Activated T-cell treated with anti-CD3 and anti-CD28 coated beads for 24 hours (primary cell): ENCODE measurements at places on chromosomes 7 and 10.

DNA sequence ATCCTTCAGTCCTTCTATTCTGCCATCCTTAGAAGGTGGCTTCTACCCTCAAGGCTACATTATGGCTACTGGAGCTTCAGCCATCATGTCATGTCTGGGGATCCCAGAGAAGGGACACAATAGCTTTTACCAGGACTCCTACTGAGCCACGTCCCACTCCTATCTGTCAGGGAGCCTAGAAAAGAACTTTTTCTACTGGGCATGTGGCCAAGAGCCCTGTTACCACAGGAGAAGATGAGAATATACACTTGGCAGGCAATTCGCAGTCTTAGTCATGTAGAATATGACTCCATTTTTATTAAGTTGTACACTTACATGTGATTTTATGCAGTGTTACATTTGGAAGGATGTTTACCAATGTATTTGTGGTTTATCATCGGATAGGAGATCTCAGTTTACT lies 64.6 kb upstream of the KCNMA1 start:
- DNase-seq = no peak

DNA sequence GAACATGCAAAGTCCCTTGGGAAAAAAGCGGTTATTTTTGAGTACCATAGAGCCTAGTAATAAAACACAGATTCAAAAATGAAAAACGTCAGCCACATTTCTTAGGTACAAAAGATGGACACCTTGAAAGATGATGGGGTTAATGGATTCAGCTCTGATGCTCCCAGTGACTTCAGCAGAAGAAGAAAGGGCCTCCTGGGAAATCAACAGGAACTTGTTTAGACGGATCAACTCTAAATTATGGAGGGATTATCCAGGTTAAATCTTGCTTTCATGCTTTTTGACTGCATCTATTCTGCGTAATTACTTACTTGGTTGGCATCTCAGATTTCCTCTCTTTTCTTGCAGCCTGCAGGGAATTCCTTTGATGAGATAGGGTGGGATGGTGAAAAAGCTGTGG lies 82.5 kb downstream of the TMEM178B start:
- DNase-seq = no peak

- no peak for DNase-seq
Observed at GRCh38 chr10:78134773-78135306, 101.2 kb downstream of the RPS24 start.

DNA sequence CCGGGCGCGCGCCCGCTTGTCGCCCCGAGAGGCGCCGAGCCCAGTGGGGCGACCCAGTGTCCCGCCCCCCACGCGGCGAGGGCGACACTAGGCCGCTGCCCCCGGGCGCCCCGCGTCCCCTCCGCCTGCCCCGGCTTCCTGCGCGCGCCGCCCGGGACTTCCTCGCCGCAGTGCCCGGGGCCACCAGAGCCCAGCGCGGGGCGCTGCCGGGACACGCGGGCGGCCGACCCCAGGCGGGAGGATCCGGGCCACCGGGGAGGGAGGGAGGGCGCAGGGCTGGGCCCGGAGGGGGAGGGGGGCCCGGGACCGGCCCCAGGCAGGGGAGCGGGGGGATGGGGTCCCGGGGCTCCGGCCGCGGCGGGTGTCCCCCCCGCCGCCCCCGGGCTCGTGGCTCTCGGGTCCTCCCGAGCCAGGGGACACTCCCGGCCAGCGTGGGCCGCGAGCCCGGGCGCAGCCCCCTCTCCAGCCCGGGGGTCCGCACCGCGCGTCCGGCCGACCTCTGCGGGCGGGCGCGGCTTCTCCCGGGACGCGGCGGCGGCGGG lies 435 bp upstream of the PWWP2B start:
- DNase-seq = peak; percentile 23

- DNase-seq = no peak
Observed at GRCh38 chr10:91238191-91238590, 17.7 kb downstream of the PCGF5 start.

DNA sequence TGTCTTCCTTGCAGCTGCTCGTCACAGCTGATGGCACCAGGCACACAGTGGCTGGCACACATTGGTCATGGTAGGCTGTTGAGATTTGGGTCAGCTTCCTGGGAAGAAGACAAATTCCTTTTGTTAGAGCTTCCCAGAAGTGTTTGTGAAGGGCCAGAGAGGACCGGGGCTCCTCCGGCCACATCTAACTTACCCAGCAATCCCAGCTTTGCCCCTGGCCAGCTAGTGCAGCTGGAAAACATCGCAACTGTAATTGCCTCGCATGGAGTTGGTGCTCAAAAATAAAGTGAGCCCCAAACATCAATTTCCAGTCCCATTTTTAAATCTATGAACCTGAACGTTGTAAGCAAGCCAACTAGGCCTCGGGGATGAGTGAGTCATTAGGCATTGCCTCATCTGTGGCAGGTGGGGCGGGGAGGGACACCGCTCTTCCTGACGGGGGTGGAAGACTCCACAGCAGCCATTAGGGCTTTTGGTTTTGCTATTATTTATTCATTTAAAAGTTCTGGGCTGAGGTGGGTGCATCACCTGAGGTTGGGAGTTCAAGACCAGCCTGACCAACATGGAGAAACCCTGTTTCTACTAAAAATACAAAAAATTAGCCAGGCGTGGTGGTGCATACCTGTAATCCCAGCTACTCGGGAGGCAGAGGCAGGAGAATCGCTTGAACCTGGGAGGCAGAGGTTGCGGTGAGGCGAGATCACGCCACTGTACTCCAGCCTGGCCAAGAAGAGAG lies 12.4 kb downstream of the CPA5 start:
- DNase-seq = no peak

DNA sequence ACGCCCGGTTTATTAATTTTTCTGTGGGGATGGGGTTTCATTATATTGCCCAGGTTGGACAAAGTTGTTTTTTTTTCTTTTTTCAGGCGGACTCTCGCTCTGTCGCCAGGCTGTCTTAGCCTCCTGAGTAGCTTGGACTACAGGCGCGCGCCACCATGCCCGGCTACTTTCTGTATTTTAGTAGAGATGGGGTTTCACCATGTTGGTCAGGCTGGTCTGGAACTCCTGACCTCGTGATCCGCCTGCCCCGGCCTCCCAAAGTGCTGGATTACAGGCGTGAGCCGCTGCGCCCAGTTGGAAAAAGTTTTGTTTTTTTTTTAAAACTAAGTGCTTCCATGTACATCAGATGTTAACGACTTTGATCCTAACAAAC lies 542 bp upstream of the ZNF394 start:
- no peak for DNase-seq

GRCh38 chr10:97328646-97329453 lies 5.7 kb downstream of the FRAT2 start:
- DNase-seq = no peak

DNA sequence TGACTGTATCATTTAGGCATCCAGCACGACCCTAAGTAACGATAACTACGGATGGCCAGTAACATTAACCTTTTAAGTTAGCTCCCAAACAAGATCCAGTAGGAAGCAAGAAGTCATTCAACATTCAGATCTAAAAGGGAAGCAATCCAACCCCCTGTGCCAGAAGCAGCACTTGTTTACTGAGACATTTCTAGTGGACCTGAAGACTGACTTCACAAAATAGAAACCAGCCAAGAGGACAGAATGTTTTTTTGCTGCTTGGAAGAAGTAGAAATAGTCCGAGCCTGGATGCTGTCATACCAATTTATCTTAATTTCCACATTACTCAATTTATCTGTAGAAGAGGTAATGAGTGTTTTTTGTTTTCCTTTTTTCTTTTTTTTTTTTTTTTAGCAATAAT lies 88.0 kb upstream of the CTTNBP2 start:
- no peak for DNase-seq

DNA sequence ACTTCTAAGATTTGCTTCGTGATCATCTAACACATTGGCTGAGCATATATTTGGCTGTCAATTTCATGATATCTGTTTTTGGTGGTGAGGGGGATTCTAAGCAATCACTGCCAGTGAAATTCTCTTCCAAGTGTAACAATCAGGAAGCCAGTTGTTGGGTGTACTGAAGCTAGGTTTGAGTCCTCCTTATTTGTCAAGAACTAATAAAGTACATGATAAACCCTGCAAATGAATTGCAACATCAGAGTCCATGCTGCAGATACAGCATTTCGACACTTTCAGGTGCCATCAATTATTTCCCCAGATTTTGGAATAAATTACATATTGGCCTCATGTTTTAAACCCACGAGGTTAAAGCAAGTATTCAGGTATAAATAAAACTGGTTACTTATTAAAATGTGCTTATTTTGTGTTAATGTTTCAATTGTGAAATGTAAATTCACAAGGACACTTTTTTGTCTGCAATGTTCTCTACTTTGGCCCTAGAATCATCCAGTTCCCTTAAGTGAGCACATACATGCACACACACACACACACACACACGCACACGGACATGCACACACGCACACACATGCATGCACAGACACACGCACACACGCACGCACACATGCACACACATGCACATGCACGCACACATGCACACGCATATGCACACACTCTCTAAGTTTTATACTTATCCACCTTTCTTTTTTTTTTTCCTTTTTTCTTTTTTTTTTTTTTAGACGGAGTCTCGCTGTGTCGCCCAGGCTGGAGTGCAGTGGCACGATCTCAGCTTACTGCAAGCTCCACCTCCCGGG lies 510.2 kb upstream of the KLF6 start:
- no peak for DNase-seq

DNA sequence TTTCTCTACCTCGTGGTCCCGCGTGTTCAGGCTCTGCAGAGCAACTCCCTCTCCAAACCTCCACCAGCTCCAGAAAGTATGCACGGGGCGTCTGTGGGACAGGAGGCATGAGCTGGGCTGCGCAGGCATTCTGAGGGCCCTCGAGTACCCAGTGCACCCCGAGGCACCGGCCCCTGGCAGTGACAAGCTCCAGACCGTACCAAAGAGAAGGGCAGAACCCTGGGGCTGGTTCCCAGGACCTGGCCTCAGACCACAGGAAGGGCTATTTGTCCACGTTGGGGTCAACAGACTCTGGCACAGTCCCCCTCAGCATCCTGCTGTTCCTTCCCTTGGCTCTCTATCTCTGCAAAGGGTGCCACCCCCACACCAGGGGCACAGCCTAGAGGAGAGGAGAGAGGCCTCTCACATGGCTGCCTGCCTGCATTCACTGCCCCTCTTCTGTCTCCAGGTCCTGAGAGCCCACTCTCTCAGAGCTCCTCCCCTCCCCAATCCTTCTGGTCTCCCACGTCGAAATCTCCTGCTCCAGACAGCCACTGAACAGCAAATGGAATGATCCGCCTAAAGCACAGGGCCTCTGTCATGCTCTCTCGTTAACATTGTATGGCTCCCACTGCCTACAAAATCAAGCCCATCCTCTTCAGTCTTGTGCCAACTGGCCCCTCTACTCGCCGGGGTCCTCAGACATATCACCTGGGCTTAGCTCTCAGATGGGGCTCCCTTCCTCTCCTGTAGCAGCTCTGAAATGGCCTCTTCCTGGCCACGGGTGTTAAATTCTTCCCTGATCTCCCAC lies 96.3 kb downstream of the OAT start:
- DNase-seq = no peak
